Umbilical cord (tissue), 2 donors: ENCODE measurements at places on chromosomes 2 and 18.

GRCh38 chr2:25043241-25043867, 1.5 kb downstream of the EFR3B start:
- DNase-seq, result peak; percentile 68

DNA sequence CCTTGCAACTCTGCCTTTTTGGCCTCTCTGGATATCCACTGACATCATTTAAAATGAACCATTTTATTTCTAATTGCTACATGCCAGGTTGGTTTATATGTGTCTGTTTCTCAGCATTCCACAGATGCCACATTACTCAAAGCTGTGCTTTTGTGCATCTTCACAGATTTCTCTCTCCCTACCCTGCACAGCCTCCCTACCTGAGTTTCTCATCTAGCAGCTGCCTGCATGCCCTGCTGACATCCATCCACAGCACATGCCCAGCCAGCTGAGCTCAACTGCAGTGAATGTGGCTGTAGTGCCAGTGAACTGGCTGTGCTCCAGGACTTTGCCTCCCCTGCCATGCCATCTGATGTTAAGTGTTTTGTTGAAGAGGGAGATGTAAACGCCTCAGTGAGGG, 44.5 kb downstream of the PKP4 start:
- no peak for DNase-seq

- no peak for DNase-seq
These were observed 53.5 kb upstream of the ITGB6 start for GRCh38 chr2:160253440-160254188.

DNA sequence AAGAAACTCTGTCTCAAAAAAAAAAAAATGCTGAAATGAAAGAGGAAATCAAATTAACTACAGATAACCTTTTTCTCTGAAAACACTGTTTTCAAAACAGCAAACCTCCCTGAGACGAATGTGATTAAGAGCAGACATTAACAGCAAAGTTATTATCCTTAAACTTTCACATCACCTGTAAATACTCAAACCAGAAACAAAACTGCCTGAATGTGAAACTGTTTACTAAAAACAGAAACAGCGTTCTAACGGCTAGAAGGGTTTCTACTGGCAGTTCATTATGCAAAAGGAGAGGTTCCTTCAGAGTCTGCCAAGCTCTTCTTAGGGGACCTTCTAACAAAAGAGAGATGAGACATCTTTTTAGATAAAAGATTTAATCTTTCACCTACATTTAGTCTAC, 45.9 kb downstream of the PNO1 start:
- no peak for DNase-seq

- DNase-seq, result no peak
These were observed 253.9 kb upstream of the SIX2 start for GRCh38 chr2:45263147-45263546.

DNA sequence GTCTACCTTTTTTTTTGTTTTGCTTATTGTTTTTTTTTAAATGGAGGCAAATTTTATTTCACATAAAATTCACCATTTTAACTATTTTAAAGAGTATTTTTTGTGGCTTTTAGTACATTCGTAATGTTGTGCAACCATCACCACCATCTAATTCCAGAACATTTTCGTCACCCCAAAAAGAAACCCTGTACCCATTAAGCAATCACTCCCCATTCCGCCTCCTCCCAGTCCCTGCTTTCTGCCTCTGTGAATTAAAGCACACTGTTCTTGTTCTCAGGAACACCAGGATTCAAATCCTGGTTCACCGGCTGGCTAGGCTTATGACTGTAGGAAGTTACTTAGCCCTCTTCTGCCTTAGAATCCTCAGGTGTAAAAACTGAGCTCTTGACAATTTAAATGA, 36.9 kb upstream of the EPAS1 start:
- no peak for DNase-seq

- no peak for DNase-seq
These were observed 59.5 kb downstream of the ABCG8 start for GRCh38 chr2:43898134-43898837.

- no peak for DNase-seq
These were observed 642.3 kb upstream of the SYT4 start for GRCh38 chr18:43919551-43919950.

DNA sequence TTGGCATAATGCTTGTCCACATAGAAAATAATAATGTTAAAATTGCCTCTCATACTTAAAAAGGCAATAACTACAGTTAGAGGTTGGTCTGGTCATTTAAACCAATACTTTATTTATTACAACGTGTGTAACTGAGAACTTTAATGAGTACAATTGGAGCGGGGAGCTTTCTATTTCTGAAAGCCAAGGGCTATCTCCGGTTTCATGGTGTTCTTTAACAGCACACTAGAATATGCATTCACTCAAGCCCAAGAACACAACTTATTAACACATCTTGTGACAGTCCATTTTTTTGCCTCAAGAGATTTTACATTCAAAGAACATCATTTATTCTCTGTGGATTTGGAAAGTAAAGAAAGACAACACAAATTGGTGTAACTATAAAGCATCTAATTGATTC, 131.8 kb downstream of the KCNH7 start:
- DNase-seq, result no peak

- peak; percentile 38 for DNase-seq
These were observed 339.6 kb downstream of the TRIB2 start for GRCh38 chr2:13056259-13056843.

- no peak for DNase-seq
These were observed 10.6 kb downstream of the MYO1B start for GRCh38 chr2:191255756-191256312.
